ENCODE measurements at places on chromosomes 3 and 15.
A peak's percentile ranks its signal among the peaks of the same experiment; 100 is the strongest.

DNA sequence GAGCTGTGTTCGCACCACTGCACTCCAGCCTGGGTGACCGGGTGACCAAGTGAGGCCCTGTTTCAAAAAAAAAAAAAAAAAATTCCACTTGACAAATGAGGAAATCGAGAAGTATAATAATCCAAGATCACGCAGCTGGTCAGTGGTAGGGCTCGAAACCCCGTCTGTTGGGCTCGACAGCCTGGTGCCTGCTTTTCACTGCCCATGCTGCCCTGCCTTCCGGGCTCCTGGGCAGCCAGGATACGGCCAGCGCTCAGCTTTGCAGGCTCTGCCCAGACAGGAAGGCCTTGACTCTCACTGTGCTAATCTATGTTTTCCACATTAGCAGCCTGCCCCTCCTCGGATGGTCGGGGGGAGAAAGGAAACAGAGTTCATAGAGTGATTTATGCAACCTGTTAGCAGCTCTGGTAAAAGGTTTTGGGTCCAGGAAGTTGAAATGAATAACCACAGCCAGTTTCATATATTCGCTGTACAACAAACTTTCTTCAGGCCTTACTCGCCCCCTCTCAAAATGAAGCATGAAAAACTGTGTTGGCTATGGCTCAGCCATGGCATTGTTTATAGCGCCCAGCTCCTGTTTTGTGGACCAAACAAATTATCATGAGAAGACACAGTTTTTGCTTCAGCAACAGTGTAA, 108.8 kb downstream of the XXYLT1 start:
- peak; percentile 43 for DNase-seq

DNA sequence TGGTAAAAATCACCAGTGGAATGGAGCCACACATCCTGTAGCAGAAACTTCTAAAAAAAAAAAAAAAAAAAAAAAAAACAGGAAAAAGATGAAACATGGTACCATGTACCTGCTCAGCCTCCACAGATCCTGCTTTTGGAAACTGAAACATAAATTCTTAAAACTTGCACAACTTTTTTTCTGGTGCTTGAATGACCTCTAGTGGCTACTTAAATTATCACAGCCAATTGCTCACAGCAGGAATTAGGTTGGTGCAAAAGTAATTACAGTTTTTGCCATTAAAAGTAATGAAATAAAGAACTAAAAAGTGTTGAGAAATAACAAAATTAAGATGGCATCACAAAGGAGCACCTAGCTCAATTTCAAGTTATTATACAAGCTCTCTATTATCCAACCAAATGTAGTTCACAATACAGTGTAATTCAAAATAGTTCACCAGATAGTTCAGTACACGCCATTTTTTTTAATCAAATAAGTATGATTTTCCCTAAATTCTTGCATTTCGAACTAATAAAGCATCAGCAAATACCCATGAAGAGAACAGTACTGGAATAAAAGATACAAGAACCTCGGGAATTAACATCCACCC, 80.6 kb downstream of the ULK4 start:
- peak; percentile 50 for DNase-seq

GRCh38 chr15:96322536-96323318, 7.8 kb upstream of the NR2F2 start:
- no peak for DNase-seq

DNA sequence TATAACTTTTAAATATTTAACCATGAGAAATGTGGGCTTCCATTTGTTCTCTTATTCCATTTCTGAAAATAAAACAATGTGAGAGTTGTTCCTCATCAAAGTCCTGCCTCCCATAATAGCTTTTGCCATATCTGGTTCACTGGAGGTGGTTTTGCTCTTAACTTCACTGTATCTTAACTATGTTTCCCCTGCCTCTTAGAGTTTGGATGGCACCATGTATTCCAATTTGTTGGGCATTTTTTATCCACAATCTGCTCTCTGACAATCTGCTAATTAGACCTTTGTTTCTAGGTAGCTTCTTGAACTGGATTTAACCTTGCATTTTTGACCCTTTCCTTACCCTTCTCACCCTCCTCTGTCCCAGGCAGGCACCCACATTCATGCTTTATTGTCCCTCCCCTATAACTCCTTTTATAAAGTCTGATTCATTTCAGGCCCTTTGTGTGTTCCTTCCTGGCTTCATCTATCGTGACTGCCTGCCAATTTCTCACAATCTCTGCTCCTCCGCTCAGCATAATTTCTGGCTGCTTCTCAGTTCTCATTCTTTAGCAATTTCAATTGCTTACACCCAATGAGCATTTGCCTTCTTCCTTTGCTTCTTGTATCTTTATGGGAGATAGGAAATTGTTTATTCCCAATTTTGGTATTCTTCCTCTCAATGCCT, 144.2 kb upstream of the ARHGEF26 start:
- DNase-seq, result no peak

GRCh38 chr3:13391308-13391707, 28.8 kb downstream of the NUP210 start:
- peak; percentile 24 for DNase-seq

DNA sequence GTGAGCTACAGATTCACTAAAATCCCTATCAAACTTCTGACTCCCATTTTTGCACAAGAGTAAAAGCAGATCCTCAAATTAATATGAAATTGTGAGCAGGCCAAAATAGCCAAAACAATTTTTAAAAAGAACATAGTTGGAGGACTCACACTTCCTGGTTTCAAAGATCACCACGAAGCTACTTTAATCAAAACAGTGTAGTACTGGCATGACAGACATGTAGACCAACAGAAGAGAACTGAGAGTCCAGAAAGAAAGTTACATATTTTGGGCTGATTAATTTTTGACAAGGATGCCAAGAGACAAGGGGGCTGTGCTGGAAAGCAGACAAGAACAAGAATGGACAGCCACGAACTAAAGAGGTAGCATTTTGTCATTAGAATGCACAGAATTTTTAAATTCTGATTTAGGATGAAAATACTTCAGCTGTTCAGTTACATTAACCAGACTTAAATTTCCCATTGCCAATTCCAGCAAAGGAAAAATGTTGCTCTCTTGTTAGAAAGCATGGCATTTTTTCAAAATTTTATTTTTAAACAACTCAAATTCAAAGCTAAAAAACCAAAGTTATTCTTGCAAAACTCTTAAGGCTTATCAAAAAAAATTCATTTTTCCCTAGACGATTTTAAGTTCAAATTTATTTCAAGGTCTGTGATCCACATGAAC, 14.0 kb downstream of the RYK start:
- DNase-seq, result no peak

DNA sequence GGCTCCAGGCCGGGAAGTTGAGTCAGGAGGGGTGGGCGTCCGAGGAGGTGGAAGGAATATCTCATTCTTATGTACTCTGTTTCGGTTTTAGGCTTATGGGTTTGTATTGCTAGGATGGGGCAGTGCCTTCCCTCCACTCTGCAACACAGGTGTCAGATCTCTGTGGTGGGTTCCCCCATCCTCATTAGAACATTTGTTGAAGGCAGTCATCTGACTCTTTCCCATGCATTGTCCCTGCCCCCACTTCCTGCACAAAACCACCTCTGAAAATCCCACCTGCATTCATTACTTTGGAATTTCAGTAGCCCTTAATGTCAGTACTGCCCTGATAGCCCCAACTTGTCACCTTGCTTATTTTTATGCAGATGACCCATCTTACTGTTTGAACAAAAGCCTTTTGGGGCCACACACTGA, 29.5 kb downstream of the GYG1 start:
- no peak for DNase-seq

DNA sequence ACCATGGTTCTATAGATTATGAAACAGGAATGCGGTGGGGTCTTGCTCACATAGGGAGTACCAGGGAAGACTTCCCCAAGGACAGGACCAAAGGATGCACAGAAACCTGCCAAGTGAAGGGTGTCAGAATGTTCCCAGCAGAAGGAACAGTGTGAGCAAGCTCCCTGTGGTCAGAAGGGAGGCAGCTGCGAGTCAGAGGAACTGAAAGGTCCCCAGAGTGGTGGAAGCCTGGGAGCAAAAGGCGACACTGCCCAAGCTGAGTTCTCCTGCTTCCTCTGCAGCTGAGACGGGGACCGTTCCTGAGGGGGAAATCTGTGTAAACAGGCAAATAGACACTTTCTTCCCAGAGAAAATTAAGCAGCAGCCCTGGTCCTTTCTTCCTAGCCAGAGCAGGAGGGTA, 14.2 kb upstream of the SLC6A6 start:
- DNase-seq, result peak; percentile 40

DNA sequence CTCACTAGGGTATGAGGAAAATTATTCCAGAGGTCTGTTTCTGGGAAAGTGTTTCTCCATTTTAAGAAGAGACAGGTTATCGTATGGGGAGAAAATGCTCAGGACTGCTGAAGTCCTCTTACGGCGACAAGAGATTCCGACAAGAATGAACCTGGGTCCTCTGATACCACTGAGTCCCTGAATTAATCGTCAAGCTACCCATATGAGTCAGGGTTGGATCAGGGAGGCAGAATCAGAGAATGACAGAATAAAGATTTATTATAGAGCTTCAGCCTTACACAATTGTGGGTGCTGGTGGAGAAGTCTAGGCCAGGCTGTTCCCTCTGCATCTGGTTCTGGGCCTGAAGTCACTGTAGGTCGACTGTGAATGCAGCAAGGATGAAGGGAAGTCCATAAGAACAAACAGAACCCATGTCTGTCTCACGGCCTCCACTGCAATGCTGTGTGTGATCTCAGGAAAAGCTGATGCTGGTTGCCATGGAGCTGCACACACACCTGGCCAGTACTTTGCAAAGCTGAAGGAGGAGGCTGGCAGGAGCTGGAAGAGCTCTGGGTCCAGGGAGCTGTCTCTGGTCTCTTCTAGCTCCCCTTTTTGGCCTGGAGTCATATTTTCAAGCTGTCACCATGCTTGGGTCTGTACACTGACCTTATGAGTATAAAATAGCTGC, 83.9 kb downstream of the HHLA2 start:
- DNase-seq, result no peak

- DNase-seq, result no peak
These were observed 751.3 kb downstream of the ZNF385D start for GRCh38 chr3:20999661-21000060.

GRCh38 chr15:99593070-99593469, 27.3 kb downstream of the MEF2A start:
- DNase-seq, result no peak

GRCh38 chr3:108024146-108024850, 66.5 kb downstream of the CD47 start:
- DNase-seq, result no peak

- DNase-seq, result no peak
These were observed 62.4 kb downstream of the NSMCE3 start for GRCh38 chr15:29207027-29207757.

- DNase-seq, result no peak
These were observed 2.9 kb downstream of the PXK start for GRCh38 chr3:58335652-58335947.

DNA sequence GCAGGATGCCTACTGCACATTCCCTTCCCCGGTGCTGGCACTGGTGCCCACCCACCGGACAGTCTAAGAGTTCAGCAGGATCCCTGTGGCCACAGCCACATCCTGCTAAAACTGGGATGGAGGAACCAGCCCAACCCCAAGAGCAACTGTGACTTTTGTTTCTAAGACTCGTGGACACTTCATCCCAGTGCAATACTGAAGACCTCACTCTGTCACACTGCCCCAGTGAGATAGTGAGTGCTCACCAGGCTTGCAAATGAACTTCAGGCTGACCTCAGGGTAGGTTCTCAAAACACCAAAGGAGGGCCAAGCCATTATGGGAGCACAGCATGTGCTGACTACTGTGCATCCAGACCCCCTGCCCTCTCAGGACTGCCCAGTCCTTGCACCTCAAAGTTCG, 46.7 kb upstream of the MTMR14 start:
- DNase-seq, result no peak

DNA sequence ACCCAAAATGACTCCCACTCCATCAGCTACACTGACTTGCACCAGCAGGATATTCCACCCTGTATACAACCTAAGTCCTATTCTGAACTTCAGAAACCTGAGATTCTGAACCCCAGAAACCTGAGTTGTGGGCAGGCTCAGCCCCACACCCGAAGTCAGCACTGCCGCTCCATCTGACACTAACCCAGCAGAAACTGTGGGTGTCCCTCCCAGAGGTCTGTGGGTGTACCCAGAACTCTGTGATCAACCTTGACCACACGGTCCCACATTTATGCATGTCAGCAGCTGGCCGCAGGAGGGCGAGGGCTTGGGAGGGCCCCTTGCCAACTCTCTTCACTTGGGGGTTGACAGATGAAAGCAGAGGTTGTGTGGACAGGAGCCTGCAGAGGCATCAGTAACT, 9.3 kb downstream of the OXTR start:
- DNase-seq, result no peak

GRCh38 chr3:45188719-45189659, 37.1 kb downstream of the TMEM158 start:
- no peak for DNase-seq

DNA sequence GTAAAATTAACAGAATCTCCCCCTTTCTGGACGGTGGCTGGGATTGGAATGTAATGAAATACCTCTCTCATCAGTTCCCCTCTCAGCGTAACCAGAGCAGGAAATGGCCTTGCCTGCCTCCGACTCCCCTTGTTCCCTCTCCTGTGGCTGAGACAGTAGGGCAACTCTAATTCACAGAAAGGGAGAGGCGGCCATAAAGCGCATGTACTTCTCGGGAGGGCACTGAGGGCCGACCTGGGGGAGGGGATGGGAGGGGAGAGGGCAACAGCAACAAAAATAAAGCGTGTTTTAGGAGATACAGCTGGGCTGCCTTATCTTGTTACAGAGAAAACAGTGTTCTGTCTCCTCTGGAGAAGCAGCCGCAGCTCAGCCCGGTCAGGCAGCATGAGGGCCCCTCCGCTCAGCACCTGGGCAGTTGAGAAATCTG, 783.3 kb upstream of the ARRDC4 start:
- DNase-seq, result peak; percentile 12

GRCh38 chr3:133986311-133986710, 43.4 kb downstream of the SLCO2A1 start:
- peak; percentile 79 for DNase-seq

DNA sequence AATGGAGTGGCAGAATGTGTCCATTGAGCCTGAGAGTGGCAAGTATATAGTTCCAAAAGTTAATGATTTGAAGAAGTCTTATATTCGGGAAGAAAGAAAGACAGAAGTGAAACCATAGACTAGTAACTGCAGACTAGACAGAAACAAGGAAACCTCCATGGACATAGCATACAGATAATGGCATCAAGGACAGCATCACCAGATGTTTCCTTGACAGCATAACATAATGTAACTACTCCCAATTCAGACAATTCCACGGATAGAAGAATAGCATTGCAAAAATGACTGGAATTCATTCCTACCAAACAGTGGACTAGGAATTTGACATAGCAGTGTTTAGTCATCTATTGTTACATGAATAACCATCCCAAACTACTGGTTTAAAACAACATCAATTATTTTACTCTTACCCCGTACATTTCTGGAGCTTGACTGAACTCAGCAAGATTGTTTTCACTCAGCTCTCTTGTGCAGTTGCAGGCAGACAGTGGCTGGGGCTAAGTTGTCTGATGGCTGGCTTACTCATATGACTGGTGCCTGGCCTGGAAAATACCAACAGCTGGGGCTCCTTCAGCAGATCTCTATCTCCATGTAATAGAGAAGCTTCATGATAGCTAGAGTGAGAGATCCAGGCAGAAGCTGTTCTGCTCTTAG, 109.7 kb upstream of the GADL1 start:
- no peak for DNase-seq

- DNase-seq, result no peak
These were observed 417.1 kb upstream of the ARHGEF26 start for GRCh38 chr3:153704115-153704514.
